Pulmonary artery endothelial cell (primary cell): ENCODE measurements at places on chromosomes 12 and 14. TPM values are rescaled to one million over a fixed set of nuclear protein-coding genes. Genes with fewer than 3 reads are reported as not detected.
A peak's percentile ranks its signal among the peaks of the same experiment; 100 is the strongest.

Gene TBC1D30
- 18.8 and 19.9 TPM in 2 replicates for total RNA-seq

GRCh38 chr12:92506891-92507290 lies 195.9 kb upstream of the PLEKHG7 start:
- DNase-seq = no peak

- DNase-seq = no peak
Measured at GRCh38 chr14:105204206-105204930, 23.3 kb upstream of the NUDT14 start.

- no peak for DNase-seq
Measured at GRCh38 chr12:12266389-12266872, 413 bp downstream of the LRP6 start.

DNA sequence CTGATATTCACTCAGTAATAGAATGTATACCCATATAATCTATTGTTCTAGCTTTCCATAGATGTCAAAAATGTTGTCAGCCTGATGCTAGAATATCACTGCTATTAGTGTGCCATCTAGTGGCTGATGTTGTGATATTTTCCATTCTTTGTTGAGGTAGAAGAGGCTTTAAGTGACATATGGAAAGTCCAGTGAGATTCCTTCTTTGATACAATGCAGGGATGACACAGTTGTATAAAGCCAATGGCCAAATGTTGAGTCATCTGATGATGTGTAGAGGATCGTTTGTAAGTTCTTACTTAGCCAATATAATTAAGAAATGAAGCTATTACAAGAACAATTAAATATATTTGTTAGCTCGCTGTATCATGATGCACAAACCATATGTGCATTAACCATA lies 58.1 kb upstream of the PCED1B start:
- peak; percentile 74 for DNase-seq

DNA sequence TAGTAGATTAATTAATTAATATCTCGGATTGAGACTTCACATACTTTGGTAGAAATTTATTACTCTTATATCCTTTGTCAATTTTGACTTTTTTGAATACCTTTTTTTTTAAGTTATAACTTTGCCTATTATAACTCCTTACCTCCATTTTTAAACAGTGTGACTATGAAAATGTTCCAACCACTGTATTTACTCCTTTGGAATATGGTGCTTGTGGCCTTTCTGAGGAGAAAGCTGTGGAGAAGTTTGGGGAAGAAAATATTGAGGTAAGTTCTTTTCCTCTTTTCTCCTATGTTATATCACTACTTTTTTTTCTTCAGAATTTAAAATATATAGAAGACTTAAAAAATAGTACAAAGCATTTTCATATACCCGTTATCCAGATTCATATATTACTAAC lies 27.8 kb downstream of the EID3 start:
- no peak for DNase-seq

DNA sequence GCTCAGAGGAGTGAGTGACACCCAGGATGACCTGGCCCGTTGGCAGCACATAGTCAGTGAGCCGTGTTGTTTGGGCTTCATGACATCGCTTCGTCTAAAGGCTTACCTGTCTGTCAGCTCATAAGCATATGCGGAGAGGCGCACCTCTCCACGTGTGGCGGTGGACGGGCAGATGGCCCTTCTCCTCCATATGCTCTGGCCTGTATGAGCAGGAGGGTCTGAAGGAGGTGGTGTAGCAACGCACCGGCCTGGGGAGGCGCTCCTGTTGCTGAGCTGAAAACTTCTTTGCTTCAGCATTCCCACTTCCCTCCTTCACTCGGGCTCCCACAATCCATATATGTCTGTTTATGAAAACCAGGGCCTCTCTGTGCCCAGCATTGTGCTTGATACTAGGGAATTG lies 186.1 kb downstream of the TSPAN9 start:
- no peak for DNase-seq

- no peak for DNase-seq
Measured at GRCh38 chr12:59484575-59484974, 111.3 kb upstream of the SLC16A7 start.

DNA sequence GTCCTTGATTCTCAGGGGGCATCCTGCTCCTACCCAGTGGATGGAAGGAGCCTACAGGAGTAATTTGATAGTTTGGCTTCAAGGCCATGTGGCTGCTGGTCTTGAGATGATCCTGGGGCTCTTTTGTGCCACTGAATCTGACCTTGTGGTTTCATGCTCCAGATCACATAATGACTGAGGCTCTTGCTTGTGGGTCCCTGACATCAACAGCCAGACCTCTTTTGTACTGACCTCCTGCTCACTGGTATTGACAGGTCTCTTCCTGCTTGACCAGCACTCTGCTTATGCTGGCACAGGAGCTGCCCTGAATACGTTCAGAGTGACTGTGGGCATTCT lies 23.2 kb upstream of the JPH4 start:
- no peak for DNase-seq

- no peak for DNase-seq
Measured at GRCh38 chr12:129665414-129665813, 238.4 kb downstream of the TMEM132D start.

GRCh38 chr12:26712892-26713291 lies 120.1 kb downstream of the ITPR2 start:
- DNase-seq = no peak

DNA sequence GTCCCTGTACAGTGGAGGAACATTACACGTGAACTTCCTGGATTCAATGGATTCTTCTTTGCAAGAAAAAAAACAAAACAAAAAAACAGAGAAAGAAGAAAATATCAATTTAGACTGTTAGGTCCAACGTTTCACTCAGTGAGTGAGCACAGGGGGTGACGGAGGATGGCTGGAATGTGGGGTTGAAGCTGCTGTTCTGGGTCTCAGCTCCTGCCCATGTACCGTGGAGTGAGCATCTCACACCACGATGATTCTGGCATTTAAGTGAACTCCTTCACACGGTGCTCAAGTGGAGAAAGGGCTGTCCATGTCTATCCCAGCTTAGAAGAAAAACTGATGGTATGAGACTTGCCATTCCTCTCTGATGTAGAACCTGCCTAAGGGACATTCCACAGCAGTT lies 23.2 kb downstream of the CCND2 start:
- no peak for DNase-seq
